ENCODE measurements at places on chromosomes 16 and 17.

GRCh38 chr17:20197272-20197926 lies 188.2 kb downstream of the SPECC1 start:
- no peak for DNase-seq

DNA sequence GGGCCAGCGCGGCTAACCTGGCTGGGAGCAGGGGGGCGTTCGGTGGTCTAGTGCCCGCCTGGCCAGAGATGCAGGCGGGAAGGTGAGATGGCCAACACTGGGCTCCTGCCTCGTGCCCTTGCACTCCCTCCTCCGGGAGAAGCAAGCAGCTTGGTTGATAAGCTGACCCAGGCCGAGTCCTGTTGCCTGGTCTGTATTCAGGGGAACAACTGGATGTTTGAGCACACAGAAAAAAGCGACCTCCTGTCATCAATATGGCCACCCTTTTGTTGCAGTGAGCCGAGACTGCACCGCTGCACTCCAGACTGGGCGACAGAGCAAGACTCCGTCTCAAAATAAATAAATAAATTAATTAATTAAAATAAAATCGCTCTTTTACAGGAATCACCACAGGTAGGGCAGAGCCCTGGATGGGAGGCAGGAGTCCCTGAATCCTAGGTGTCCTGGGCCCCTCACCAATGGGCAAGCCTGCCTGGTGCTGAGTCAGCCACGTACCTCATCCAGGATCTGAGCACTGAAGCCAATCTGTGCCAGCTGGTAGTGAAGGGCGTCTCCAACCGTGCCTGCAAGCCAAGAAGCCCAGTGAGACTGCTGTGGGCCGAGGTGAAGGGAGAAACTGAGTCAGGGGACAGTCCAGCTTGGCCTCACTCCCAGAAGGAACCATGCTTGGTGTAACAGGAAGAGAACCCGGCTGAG lies 31.8 kb downstream of the HASPIN start:
- no peak for DNase-seq

DNA sequence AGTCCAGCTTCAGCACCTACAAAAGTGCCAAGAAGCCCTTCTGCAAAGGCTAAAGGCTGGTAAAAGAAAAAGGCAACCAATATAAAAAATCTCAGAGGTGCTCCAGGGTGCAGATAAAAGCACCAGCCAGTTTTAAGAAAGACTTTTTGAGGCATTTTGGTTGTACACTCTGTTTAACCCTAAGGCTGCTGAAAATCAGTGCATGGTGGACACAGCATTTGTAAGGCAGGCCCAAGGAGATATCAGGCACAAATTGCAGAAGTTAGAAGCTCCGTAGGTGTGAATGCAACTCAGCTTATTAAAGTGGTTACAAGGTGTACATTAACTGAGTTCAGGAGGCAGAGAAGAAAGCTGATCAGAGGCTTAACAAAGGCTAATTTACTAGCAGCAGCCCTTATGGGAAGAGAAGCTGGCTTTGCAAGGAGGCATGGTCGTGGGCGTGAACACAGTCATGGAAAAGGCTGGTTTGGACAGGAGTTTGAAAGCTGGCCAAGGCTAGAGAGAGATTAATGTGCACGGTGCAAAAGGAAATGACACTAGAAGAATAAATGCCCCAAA lies 21.1 kb downstream of the ACSM1 start:
- DNase-seq = no peak

- peak; percentile 56 for DNase-seq
These were observed 8.4 kb upstream of the TRPV2 start for GRCh38 chr17:16406742-16407674.

- DNase-seq = no peak
These were observed 26.8 kb downstream of the MARCHF10 start for GRCh38 chr17:62781356-62781755.

DNA sequence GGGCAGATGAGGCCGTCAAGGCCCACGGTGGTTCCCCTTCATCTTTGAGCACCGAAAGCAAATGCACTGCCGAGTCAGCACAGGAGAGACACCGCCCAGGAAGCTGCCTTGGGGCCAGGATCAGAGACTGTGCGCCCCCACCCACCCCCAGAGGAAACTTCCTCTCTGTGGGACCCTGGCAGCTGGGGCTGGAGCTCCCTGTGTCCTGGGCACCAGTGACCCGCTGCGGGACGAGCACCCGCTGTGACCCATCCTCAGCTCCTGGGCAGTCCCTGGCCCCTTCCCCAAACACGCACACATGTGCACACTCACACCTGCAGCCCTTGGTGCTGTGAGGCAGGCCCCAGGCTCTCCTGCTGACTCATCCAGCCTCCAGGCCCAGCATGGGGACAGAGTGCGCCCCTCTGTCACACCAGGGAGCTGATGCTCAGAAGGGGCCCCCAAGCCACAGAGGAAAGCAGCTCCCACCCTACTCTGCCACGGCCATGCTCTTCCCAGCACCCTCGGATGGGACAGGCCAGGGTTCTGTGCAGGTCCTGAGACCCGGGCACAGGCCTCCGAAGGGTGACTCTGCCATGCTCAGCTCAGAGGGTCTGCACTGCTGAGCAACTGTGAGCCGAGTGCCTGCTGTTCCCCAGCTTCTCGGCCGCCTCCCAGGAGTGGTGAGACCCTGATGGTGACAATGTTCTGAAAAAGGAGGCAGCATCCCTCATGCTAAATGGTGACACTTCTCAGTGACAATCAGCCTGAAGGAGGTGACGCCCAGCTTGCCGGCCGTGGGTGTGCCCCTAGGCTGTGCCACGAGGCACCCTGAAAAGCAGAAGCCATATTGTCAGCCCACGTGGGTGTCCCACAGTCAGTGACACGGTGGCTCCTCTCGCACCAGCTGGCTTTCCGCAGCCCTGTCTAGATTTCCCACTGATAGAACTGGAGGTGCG lies 3.6 kb downstream of the PIEZO1 start:
- DNase-seq = peak; percentile 59

GRCh38 chr17:17445925-17446665 lies 30.7 kb upstream of the MED9 start:
- no peak for DNase-seq

- DNase-seq = no peak
These were observed 6.8 kb upstream of the FLYWCH1 start for GRCh38 chr16:2904922-2905240.

DNA sequence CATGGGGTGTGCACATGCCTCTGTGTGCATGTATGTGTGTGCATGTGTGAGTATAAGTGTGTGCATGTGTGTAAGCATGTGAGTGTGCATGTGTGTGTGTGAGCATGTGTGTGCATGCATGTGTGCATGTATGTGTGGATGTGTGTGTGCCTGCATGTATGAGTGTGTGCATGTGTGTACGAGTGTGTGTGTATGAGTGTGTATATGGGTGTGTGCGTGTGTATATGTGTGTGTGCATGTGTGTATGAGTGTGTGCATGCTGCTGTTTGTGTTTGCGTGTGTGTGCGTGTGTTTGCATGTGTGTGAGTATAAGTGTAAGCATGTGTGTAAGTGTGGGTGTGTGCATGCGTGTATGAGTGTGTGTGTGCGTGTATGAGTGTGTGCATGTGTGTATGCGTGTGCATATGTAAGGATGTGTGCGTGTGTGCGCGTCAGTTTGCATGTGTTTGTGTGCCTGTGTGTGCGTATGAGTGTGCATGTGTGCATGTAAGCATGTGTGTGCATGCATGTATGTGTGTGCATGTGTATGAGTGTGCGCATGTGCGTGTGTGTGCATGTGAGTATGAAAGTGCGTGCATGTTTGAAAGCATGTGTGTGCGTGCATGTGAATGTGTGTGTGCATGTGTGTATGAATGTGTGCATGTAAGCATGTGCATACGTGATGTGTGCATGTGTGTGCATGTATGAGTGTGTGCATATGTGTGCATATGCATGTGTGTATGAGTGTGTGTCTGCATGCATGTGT lies 8.6 kb downstream of the TPSD1 start:
- DNase-seq = no peak

DNA sequence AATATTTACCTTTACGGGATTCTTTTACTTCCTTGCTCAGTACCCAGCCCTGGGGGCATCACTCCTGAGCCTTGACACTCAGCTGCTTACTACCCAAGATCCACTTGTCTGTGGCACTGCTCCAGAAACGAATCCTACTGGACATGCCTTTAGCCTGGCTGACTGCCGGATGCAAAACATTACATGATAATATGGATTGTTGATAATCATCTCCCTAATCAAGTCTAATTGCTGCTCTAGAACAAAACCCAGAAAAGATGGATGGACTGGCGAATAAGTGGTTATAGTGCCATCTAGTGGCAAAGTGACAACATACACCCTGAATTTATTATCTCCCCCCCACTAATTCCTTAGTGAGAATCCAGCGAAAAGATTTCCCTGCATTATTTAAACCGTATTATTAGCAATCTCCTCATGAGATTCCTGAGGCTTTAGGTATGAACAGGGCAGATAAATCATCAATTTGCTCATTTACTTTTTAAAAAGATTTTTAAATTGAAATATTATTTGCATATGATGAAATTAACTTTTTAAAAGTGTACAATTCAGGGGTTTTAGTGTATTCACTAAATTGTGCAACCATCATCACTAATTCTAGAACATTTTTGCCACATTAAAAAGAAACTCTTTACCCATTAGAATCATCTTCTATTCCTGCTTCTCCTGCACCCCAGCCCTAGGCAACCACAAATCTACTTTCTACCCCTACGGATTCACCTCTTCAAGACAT lies 61.6 kb downstream of the RGS9 start:
- DNase-seq = peak; percentile 47

GRCh38 chr17:80805032-80805751 lies 186.4 kb upstream of the CHMP6 start:
- no peak for DNase-seq

- no peak for DNase-seq
These were observed 40.9 kb downstream of the SLFN5 start for GRCh38 chr17:35283767-35284166.

DNA sequence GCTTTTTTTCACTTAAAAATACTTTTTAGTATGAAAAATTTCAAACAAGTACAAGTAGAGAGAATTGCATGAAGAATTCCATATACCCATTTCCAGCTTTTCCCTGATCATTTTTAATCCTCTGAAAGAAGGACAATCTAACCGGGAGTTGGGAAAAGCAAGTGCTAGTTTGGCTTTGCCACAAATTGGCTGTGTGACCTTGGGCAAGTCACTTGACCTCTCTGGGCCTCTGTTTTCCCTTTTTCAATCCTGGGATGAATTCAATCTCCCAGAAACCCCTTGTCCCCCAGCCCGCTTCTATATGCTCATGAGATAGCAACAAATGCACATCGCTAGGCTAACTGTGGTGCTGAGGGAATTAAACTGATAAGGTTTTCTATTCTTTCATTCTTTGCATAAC lies 49.4 kb downstream of the ASIC2 start:
- DNase-seq = no peak

- no peak for DNase-seq
These were observed 22.9 kb downstream of the ACSF3 start for GRCh38 chr16:89116341-89117226.

DNA sequence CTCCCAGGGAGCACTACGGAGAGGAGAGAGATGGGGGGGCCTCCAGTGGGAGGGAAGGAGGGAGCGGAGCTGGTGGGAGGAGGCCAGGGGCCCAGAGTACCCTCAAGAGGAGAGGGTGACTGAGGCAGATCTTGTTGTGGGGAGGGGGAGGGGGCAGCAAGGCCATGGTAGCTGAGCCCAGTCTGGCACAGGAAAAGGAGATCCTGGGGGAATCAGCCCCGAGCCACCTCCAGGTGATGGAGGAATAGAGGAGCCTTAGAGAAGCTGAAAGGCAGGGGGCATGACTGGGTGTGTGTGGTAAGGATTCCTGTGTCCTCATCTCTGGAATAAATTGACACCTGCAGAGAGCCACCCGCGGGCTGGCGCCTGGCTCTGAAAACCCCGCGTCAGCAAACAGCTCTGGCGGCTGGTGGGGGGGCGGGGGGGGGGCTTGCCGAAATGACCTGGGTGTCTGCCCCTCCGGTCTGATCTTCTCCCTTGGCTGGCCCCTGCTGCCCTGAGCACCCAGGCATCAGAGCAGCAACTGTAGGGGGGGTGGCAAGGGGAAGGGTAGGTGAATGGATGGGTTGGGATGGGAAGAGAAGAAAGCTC lies 1.3 kb upstream of the NLGN2 start:
- no peak for DNase-seq

GRCh38 chr17:37490638-37491614 lies 1.2 kb downstream of the DUSP14 start:
- peak; percentile 31 for DNase-seq

- no peak for DNase-seq
These were observed 380.3 kb downstream of the SEC14L1 start for GRCh38 chr17:77521076-77521475.

- peak; percentile 51 for DNase-seq
These were observed 802 bp downstream of the CYLD start for GRCh38 chr16:50742576-50743200.

DNA sequence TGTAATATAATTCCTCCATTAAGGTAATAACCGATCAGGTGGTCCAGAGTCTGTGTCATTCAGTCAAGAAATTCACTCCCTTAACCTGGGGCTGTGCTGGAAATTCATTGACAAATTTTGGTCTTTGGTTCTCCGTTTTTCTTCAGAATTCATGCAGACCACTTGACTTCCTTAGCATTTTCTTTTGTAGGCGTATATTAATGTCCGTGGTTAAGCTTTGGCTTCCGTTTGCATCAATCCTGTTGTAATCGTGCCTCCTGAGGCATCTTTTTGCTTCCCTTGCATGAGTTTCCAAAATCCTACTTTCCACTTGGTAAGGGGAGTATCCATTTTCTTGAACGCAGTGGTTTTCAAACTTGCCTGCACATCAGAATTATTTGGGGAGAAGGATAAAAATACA lies 9.0 kb downstream of the LRRC37B start:
- DNase-seq = no peak

DNA sequence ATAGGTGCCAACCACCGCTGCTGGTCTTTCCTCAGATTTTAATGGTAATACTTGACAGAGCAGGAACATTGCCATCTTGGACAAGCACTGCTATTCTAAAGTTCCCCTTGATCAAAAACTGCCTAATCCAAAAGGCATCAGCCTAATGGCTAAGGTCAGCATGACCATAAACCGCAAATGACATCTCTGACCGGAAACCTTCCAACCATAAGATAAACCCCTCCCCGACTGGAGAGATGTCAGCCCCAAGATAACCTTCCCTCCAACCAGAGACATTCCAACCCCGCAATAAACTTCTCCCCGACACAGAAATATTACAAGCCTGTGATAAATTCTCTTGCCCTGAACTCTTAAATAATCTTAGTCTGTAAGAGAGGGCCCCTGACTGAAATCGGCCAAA lies 7.4 kb upstream of the DHX40 start:
- DNase-seq = no peak

DNA sequence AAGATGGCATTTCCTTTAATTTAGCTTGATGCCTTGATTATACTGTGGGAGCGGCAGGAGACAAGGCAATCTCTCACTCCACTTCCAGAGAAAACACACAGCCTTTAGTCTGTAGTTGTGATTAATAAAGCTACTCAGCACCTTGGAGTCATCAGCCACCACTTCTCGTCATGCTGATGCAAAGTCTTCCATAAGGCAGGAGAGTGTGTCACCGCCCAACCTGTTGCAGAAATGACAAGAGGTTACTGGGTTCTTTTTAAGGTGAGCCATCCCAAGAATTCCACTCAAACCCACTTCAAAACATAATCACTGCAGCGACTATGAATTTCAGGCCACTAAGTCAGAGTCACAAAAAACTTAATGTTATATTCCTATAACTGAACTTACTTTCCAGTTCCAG lies 223.9 kb upstream of the TOX3 start:
- no peak for DNase-seq
